Kidney (tissue), 22 donors: ENCODE measurements at places on chromosomes 12 and 14. TPM values are rescaled to one million over a fixed set of nuclear protein-coding genes. Genes with fewer than 3 reads are reported as not detected.

HOXC6 gene
- 22.0 TPM for total RNA-seq

HOXC9 gene
- total RNA-seq = 16.5 TPM

GPD1 gene
- total RNA-seq = 15.1 TPM

DNA sequence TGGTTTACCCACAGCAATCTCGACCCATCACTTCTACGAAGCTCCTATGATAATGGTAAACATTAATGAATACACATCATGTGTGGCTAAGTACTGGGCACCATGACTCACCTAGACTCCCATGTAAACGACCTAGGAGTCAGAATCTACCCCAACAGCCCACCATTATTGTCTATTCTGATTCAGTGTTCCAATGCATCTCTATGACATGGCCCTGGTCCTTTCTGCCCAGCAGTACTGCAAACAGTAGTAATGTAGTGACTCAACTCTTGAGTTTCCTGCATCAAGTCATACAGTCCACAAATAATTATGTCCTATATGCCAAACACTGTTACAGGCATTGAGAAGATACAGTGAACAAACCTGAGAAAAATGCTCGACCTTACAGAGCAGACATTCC lies 14.6 kb downstream of the GTF2A1 start:
- no peak for DNase-seq
- no peak overlapping the region for H3K4me3 ChIP-seq
- no peaks in the 10 kb centered on the region for H3K27me3 ChIP-seq
- H3K36me3 ChIP-seq = peaks cover 13% of the 10 kb centered on the region

DNA sequence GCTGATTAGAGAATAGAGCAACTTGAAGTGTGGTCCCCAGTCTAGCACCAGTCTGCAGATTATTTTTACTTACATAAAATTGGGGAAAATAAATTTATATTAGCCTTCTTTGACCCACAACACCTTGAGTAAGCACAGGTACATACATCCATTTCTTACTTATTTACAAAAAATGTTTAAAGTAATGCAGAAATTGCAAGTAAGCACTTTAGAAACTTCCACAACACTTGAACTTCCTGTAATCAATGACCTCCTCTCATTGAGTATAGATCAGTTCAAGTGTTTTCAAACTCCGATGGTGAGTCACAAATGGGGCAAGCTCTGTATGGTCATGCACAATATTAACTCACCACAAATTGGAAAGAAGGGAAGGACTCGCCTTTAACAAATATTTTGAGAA lies 83.3 kb downstream of the KIF21A start:
- no peak for DNase-seq
- no peaks in the 10 kb centered on the region for H3K4me1 ChIP-seq
- H3K27ac ChIP-seq = no peak overlapping the region
- H3K36me3 ChIP-seq = no peaks in the 10 kb centered on the region

DNA sequence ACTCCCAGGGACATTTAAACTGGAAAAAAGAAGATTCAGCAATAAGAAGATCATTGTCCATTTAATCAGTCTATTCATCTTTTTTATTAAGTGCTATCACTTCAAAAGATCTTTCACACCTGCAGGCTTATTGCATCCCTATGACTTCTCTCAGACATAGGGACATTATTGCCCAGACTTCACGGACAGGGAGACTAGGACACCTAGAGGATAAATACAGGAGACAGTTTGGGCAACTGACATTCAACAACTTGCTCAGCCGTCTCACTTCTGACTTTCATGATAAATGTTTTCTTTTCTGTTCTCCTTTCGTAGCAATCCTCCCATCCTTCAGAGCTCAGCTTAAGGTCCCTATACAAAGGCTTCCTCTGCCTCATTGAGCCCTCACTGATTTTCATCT lies 84.3 kb downstream of the TMEM30B start:
- DNase-seq = peak; percentile 35
- no peak overlapping the region for H3K27ac ChIP-seq
- no peaks in the 10 kb centered on the region for H3K27me3 ChIP-seq
- no peaks in the 10 kb centered on the region for H3K36me3 ChIP-seq
- no peak overlapping the region for H3K4me3 ChIP-seq

DNA sequence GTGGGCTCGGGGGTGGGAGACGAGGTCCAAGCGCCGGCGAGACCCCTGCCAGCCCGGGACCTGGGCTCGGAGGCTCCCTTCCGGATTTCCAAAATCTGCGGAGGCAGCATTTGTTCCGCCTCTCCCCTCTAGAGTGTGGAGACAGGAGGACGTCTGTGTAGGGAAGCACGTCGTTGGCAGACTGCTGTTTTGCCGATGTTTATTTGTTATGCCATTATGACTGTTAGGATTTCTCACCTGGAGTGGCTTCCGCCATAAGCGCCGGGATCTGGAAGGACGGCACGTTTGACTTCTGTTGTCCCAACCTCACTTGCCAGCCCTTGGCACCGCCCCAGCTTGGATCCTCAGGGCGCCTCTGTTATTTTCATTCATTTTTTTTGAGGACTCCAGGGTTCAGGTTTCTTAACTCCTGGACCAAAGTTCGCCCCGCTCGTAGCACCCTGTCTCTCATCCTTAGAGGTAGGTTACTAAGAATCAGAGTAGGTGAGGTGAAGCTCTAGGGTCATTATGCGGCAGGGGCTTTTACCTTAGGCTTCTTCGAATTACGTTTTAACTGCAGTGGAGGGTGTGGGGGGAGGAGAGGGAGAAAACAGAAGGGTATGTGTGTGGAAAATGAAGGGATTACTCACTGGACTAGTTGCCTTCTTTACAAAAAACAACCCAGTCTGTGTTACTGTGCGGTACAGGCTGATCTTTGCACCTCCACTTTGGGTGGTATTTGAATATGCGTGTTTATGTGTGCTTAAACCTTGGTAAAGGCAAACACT lies 547 bp upstream of the PYGL start:
- peaks cover 3% of the 10 kb centered on the region for H3K4me1 ChIP-seq

GRCh38 chr14:24565766-24566165 lies 10.3 kb downstream of the CTSG start:
- no peaks in the 10 kb centered on the region for H3K4me1 ChIP-seq
- H3K4me3 ChIP-seq = no peak overlapping the region
- H3K36me3 ChIP-seq = no peaks in the 10 kb centered on the region
- no peak for DNase-seq

DNA sequence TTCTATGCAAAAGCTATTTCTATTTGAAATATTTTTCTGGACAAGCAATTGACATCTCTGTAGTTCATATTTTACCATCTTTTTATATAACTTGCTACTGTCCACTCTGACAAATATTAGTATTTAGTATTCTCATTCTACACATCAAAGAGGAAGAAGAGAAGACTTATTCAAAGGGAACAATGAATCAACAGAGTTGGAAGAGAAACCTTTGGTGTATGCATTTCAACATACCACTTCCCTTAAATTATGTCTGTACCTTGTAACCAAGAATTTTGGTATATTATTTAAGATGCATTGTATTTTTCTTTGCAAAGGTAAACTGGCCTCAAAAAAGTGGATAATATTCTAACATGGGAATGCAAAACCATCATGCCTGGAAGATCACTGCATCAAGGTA lies 72.1 kb upstream of the DUSP6 start:
- no peaks in the 10 kb centered on the region for H3K4me1 ChIP-seq
- no peak overlapping the region for H3K27ac ChIP-seq
- H3K27me3 ChIP-seq = no peaks in the 10 kb centered on the region
- DNase-seq = no peak
- H3K36me3 ChIP-seq = no peaks in the 10 kb centered on the region
